ENCODE measurements at places on chromosomes 2 and 18.

DNA sequence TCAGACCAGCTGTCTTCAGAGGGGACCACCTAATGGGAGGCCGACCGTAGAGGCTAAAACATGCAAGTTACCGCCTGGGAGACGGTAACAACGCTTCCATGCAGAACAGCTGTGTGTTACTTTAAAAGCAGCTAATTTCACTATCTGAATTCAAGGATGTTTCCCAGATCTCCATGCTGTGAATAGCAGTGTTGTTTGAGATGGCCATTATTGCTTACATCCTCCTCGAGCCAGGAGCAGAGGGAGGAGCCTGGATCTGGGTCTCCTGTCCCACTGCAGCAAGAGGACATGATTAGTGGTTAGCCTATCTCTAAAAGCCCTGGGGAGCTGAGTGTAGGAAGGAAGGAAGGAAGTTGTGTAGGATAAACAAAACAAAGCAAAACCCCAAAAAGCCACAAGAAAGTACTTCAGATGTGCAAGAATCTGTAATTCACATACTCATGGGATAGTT, 50.9 kb downstream of the ACTR2 start:
- no peak for DNase-seq

- DNase-seq = peak; percentile 78
These were observed 238.3 kb downstream of the PRKCE start for GRCh38 chr2:45889620-45890370.

DNA sequence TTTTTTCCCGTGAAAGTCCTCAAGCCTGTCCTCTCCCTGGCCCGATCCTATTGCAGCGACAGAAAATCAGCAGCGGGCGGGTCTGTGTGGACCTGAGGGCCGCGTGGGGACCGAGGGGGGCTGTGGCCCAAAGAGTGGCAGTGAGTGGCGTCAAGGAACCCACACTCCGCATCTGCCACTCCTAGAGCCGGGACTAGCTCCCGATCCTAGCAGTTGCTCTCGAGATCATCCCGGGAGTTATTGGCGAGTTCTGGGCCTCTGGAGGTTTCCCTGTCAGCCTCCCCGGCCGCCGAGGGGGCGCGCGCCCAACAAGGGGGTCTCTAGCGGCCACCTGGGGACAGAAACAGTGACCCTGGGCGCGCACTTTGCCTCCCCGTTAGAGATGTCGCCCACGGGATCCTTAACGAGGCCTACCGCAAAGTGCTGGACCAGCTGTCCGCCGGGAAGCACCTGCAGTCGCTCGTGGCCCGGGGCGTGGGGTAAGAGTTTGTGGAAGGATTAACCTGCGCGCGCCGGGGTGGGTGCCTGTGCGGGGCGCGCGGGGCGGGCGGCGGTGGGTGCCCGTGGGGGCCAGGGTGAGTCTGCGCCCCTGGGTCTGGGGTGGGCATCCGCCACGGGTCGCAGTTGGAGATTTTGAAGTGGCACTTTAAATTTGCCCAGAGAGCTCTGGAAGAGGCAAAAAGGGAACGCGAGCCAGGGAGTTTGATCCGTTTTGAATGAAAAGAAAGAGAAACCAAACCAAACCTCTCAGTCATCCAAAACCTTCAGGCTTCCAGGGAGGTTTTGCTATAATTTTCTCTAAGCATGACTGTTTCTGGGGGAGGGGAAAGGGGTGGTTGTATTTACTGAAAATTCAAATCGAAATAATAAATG, 3.5 kb downstream of the ADCYAP1 start:
- DNase-seq = no peak

DNA sequence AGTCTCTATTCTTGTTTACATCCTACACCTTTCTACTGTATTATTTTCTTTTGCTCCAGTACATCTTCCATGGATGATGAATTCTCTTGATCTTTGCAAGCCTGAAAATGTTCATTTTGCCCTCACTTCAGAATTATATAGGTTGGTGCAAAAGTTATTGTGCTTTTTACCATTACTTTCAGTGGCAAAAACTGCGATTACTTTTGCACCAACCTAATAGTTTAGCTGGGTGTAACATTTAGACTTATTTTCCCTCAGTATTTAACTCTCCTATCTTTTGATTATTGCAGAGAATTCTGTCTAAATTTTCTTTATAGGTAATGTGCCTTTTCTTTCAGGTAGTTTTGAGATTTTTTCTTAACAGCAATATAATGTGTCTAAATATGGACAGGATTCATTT, 81.8 kb downstream of the SS18 start:
- no peak for DNase-seq

GRCh38 chr18:76495006-76495370, at the start of gene ZNF516:
ZNF516 (minus strand) TSS chr18:76495242; CDS start chr18:76443054, 52,188 bp downstream.
- no peak for DNase-seq

DNA sequence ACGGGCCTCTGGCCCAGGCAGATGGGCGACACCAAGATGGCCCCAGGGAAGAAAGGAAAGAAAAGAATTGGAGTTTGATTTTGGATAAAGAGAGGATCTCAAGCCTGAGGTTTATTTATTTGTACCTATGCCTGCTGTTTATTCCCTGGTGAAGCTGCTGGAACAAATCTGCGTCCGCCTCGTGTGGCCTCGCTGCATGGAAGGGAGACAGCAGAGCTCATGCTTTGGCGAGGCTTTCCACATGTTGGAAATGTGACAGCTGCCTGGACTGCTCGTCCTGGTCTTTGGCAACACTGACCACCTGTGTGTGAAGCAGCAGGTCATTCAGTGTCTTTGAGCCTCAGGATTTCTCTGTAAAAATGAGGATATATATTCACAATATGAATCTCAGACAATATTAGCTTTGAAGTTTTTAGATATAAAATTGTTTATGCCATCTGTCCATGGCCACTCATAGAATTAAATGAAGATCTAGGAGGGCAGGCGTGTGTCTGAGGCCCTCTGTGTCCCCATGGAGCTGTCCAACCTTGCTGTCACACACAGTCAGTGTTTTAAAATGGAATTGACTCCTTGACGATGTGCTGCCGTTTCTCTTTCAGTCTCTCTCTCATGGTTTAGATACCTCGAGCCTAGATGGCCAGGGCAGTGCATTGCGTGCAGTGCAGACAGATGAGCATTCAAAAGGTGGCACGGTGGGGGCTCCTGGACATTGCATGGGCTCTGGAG, 94.3 kb downstream of the SOCS6 start:
- DNase-seq = no peak

DNA sequence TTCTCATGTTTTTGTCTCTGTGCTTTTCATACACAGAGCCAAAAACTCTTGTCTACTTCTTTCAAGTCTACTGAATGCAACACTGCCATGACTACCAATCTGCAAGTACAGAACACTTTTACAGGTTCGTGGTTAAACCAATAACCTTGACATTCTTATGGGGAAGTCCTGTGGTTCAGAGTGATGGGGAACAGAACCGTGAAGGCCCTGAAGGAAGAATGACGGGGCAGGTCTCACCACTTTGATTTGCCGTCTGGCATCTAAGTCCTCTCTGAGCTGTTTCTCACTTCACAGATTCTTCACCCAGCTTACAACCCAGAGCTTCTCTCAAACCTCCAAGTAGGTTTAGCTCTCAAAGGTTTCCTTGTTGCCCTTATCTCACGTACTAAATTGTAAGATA, 117.5 kb upstream of the SNTG2 start:
- DNase-seq = no peak

- DNase-seq = no peak
These were observed 160.0 kb upstream of the GCFC2 start for GRCh38 chr2:75870651-75871137.

DNA sequence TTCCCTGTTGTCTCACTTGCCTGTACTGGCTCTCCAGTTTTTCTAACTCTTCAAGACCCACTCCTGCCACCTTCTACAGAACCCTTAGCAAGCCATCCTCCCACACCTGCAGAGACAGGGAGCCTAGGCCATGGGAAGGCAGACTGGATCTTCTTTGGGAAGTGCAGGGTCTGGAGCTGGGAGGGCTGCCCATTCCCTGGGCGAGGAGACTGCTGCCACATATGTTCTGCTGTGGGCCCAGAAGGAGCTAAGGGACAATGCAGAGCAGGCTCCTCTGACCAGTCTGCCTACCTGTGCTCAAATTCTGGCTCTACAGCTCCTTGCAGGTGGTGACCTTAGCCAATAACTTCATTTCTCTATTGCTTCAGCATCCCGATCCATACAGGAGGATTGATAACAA, 152.1 kb upstream of the CELF4 start:
- DNase-seq = no peak

DNA sequence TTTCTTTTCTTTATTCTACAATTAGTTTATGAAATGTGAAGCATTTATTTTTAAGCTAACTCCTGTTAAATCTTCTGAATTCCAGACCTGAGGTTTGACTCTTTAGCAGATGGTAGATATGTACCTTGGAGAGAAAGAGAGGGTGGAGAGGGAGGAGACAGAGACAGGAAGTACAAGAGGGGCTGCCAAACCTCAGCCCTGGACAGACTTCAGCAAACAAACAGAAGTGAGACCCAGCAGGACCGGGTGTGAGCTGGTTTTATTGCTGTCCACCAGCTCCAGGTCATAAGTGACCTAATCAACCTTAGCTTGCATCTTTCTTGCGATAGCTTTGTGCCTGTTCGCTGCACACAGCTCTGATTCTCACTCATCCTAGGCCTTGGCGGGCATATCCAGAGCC, 168.6 kb downstream of the CNTNAP5 start:
- DNase-seq = no peak

GRCh38 chr2:106089611-106090010, 104.5 kb downstream of the UXS1 start:
- DNase-seq = no peak

GRCh38 chr2:74530239-74531187, 780 bp downstream of the HTRA2 start:
- peak; percentile 38 for DNase-seq

- no peak for DNase-seq
These were observed 19.5 kb upstream of the PUM2 start for GRCh38 chr2:20370191-20370590.

DNA sequence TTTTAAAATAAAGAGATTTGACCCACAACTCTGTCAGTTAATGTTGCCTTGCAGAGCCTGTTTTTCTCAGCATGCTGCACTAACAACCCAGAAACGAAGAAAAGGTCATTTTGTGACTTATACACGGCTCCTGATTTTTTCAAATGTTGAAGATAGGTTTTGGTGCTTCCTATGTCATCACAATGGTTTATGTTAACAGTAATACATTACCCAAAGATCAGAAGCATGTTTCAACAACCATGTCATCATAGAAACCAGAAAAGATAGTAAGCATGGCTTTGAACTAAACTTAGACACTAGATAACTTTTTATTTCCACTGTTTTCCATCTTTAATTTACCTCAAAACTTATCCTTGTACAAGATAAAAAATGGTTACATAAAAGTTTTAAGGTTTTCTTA, 10.1 kb downstream of the BAZ2B start:
- DNase-seq = no peak

DNA sequence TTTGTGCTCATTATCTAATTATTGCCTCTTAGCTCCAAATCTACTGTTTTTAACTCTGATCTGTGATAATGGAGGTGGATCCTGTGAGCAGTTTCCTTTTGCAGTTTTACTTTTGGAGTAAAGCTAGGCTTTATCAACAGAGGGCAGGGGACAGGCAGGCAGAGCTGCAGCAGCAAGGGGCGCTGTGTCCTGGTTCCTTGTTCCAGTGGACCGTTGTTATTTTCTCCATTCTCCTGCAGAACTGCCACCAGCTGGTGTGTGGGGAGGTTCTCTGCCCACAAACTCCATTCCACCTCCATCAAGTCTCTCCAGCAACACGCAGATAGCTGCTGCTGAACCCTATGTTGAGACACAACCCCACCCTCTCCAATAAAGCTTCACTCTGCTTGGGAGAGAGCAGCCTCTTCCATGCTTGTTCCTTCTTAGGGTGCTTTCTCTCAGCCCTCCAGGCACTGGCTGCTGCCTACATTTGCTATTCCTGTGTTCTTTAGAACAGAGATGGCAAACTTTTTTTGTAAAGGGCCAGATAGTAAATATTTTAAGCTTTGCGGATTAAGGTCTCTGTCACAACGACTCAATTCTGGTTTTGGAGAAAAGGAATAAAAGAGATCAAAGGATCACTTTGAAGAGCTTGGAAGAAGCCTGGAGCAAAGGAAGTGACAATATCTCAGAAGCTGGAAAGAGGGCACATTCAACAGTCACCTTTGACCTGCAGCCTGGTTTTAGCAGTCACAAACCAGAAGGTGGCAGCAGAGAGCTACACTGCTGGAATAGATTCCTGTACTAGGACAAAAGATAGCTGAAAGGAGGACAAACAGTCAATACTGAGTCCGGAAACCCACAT, 208.8 kb downstream of the CCDC178 start:
- DNase-seq = peak; percentile 25

- DNase-seq = no peak
These were observed 48.9 kb upstream of the NABP1 start for GRCh38 chr2:191629001-191629453.

DNA sequence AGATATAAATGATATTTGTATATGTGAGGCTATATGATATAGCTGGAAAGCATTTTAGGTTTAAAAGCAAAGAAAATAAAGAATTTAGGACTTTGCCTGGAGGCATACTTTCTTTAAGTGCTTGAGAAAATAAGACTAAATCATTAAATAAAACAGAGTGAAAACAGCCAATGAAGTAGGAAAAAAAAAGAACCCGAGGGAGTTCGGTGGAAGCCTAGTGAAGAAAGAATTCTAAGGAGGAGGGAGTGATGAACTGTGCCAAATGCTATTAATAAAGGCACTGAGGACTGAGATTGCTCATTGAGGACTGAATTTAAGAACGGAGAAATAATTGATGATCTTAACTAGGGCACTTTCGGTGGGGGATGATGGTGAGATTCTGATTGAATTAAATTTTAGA, 573.5 kb downstream of the DSC3 start:
- DNase-seq = no peak

DNA sequence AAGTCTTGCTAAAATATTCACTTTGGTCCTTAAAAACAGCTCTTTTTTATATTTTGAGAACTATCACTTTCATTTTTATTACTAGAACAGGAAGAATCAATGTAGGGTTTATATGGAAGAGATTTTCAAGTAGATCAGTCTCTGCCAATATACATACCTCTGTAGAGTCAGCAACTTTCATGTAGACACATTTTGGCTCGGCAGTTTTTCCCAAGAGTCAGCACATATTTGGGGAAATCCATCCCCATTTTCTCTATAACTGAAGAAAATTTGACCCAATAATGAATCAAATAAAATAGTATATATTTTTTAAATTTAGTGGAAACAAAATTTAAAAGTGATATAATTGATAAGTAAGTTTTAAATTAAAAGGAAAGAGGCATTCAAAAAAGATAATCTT, 329.8 kb upstream of the TFPI start:
- no peak for DNase-seq

GRCh38 chr2:98063291-98063854, 23.6 kb upstream of the VWA3B start:
- no peak for DNase-seq

DNA sequence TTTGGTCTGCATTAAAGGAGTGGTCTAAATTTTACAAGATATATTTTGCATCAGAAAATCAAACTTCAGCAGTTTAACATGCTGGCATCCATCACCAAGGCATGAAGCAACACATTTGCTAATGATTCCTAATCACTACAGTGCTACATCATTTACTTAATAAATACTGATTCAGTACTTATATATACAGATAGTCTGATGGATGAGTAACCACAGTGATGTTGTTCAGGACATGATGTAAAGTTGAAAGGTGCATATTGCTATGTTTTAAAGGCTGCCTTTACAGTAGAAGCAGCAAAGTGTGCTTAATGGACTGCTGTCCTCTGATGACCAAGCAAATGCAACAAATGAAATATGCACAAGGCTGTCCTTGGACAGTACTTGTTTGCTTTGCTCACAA, 11.1 kb downstream of the SUPT7L start:
- DNase-seq = no peak

Data from inflammatory macrophage treated with lipopolysaccharide for 1 hour (primary cell).